Stimulated activated CD4-positive, alpha-beta T cell treated with anti-CD3 and anti-CD28 coated beads, Interleukin-15, amount 100 ng/mL, for 24 hours (primary cell): ENCODE measurements at places on chromosomes 6 and 20.

- DNase-seq: peak; percentile 48
These were observed at the start of gene PROKR2 for GRCh38 chr20:5316188-5317158. TSS of gene PROKR2 (minus strand) at chr20:5316954. CDS start at chr20:5314369, 2,585 bp downstream.

- DNase-seq: no peak
These were observed 231.9 kb downstream of the BMP2 start for GRCh38 chr20:6999381-6999780.

GRCh38 chr20:63116412-63117106 lies 99.4 kb downstream of the YTHDF1 start:
- DNase-seq: no peak

- no peak for DNase-seq
These were observed 26.9 kb upstream of the EYA4 start for GRCh38 chr6:133214267-133214666.

- DNase-seq: no peak
These were observed 79.5 kb downstream of the ATP9A start for GRCh38 chr20:51688600-51689244.

- peak; percentile 23 for DNase-seq
These were observed 65.7 kb downstream of the SRC start for GRCh38 chr20:37411408-37412219.

DNA sequence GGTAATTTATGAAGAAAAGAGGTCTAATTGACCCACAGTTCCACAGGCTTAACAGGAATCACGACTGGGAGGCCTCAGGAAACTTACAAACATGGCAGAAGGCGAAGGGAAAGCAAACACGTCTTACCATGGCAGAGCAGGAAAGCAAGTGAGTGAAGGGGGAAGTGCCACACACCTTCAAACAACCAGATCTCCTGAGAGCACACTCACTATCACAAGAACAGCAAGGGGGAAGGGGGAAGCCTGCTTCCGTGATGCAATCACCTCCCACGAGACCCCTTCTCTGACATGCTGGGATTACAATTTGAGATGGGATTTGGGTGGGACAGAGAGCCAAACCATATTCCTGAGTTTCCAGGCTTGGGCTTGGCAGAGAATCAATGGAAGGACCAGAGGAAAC lies 124.1 kb upstream of the RAB32 start:
- DNase-seq: no peak

GRCh38 chr6:166494757-166495486 lies 91.6 kb downstream of the RAMACL start:
- DNase-seq: peak; percentile 70

GRCh38 chr6:90502381-90502780 lies 84.5 kb downstream of the MAP3K7 start:
- no peak for DNase-seq

GRCh38 chr6:166542580-166542912 lies 43.9 kb downstream of the RAMACL start:
- no peak for DNase-seq

DNA sequence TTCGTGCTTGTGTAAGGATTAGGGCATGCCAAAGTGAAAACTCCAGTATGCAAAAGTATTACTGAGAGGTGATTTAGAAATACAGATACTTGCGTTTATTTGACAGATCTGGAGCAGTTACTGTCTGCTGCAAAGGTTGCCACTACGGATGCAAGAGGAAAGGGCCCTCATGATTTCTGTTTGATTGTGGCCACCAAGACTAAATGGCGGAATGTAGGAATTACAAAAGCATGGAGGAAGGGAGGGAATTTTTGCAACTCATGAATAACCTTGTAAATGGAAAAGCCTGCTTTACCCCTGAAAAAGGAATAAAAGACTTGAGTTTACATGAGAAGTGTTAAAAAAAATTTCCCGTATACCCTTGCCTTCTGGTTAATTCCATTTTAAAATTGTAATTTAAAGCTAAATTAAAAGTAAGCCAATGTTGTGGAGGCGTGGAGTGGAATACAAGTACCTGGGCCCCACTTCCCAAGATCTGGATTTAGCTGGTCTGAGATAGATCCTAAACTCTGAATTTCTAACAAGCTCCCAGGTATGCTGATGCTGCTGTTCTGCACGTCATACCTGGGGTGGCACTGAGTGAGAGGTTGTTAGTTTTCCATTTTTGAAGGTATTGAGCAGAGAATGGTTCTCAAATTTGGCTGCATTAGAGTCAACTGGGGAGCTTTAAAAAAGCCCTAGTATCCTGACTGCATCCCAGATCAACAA lies 56.6 kb upstream of the NKX2-2 start:
- DNase-seq: no peak

DNA sequence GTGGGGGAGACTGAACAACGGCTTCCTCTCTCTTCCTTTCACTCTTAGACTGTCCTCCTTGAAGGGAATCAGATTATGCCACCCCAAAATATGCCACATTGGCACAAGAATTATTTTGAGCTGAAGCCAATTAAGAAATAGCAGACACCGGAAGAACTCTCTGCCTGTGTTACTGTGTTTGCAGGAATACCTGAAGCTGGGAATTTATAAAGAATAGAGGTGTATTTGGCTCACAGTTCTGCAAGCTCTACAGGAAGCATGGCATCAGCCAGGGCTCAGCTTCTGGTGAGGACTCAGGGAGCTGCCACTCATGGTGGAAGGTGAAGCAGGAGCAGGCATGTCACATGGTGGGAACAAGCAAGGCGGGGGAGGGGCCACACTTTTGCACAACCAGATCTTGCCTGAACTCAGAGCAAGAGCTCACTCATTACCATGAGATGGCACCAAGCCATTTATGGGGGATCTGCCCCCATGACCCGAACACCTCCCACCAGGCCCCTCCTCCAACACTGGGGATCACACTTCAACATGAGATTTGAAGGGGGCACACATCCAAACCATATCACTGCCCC lies 46.0 kb downstream of the PCNA start:
- no peak for DNase-seq

DNA sequence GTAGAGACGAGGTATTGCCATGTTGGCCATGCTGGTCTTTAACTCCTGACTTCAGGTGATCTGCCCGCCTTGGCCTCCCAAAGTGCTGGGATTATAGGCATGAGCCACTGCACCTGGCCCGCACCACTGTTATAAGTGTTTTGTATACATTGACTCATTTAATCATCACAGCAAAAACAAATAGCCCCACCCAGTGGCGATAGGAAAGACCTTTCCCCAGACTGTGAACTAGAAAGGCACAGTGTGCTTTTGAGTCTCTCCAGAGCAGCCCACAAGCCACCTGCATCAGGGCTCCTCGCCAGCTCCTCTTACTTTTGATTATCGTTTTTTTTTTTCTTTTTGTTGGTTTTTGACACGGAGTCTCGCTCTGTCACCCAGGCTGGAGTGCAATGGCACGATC lies 27.9 kb upstream of the ZFP64 start:
- DNase-seq: no peak

DNA sequence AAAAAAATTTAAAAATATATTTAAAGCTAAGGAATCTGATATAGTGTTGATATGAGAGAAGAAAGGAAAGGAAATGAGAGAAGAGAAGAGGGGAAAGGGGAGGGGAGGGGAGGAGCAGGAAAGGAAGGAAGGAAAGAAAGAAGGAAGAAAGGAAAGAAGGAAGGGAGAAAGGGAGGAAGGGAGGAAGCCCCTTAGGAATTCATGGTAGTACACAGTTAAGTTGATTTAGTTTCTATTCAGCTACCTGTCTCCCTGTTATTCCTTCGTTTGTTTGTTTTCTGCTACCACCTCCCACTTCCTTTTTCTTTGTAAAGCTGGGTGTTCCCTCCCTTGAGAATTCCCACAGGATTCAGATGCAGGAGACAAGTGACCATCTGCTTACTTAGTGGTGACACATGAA lies 1025.4 kb upstream of the FLRT3 start:
- no peak for DNase-seq

GRCh38 chr6:33623895-33624381 lies 2.8 kb downstream of the ITPR3 start:
- no peak for DNase-seq

DNA sequence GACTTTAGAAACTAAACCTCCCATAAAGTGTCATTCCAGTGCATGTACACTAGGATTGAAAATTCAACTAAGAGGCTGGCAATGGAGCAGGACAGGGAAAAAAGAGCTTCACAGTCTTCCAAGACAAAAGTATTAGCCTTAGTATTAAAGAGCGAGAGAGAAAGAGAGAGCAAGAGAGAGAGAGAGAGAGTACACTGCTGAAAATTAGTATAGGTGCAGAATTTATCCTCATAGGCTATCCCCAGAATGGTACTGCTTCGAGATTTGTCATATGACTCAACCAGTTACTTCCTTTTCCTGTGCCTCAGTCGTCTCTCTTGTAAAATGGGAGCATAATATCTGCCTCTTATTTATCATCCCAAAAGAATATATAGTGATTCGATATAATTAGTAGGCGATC lies 543.2 kb upstream of the JARID2 start:
- no peak for DNase-seq

DNA sequence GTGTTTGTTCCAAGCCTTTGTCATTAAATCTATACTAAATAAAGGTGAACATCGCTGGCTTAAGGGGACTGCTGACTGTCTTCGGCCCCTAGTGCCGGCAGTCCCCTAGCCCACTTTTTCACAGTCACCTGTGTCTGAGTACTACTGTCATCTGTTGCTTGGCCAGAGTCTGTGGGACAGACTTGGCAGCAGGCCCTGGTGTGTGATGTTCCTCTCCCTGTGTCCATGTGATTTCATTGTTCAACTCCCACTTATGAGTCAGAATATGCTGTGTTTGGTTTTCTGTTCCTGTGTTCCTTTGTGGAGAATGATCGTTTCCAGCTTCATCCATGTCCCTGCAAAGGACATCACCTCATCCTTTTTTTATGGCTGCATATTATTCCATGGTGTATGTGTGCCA lies 133.4 kb downstream of the HAO1 start:
- no peak for DNase-seq

DNA sequence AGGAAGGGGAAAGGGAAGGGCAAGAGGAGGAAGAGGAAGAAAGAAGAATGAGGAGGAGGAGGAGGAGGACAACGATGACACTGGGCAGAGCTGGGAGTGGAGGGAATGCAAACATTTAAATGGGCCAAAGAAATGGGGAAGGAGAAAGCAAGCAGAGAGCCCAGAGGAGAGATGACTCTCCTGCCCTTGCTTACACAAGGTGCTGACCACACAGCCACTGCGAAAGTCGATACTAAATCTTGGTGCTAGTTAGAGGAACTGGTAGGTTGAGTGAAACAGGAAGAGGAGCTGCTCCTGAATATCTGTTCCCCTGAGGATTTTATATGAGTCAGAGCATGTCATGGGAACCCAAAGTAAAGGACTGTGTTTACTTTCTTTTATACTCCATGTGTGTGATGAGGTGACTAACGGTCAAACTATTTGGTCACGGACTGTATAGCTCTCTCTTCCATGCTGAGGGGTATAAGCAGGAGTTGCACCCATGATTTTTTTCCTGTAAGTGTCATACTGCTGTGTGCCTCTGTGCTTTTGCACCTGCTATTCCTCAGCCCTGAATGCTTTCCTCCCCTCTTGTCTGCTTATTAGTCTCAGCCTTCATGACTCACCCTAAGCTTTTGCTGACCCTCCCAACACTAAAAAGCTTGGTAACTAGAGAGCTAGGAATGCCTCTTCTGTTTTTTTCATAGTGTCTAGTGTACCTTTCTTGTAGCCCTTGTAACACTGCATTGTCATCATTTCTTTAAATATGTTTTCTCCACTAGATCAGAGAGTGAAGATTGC lies 9.5 kb upstream of the PAQR8 start:
- no peak for DNase-seq

GRCh38 chr6:147081076-147081609 lies 123.1 kb upstream of the STXBP5 start:
- no peak for DNase-seq

DNA sequence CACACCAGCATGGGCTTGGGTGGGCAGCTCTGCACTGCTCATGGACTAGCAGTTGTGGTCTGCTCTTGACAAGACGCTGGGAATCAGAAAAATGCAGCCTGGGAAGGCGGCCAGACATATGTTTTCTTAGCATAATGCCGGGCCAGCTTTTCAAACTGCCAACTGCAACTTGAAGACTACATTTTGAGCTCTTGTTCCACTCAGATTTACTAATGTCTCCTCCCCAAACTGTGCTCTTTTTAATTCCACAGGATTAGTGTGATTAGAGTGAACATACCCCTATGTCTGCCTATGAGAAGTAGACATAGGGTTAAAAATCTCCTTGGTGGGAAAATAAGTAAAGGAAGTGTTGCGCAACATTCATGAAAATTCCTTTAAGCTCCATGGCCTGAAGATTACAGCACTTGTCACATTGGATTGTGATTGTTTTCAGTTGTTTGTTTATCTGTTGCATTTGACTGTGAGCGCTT lies 5.3 kb upstream of the FNDC1 start:
- DNase-seq: no peak

- DNase-seq: no peak
These were observed 411.9 kb upstream of the SASH1 start for GRCh38 chr6:147930745-147931144.

- DNase-seq: no peak
These were observed 247.8 kb downstream of the HAO1 start for GRCh38 chr20:7692478-7692877.

- DNase-seq: no peak
These were observed 7.9 kb downstream of the IGF2R start for GRCh38 chr6:159976686-159977254.

DNA sequence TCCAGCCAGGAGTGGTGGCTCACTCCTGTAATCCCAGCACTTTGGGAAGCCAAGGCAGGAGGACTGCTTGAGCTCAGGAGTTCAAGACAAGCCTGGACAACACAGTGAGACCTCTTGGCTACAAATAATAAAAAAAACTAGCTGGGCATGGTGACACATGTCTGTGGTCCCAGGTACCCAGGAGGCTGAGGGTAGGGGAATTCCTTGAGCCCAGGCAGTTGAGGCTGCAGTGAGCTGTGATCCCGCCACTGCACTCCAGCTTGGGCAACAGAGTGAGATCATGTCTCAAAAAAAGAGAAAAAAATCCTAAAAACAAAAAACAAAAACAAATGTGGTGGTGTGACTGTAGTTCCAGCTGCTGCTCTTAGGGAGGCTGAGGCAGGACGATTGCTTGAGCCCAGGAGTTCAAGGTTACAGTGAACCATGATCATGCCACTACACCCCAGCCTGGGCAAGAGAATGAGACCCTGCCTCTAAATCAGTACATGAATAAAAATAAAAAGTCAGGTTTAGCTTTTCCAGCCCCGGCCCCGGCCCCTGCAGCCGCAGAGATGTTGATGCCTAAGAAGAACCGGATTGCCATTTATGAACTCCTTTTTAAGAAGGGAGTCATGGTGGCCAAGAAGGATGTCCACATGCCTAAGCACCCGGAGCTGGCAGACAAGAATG lies 13.5 kb upstream of the SNRPC start:
- DNase-seq: no peak

- no peak for DNase-seq
These were observed 34.0 kb downstream of the PERP start for GRCh38 chr6:138073264-138073663.
